ENCODE measurements at places on chromosomes 12 and 14. TPM values are rescaled to one million over a fixed set of nuclear protein-coding genes. Genes with fewer than 3 reads are reported as not detected.

- H3K27me3 ChIP-seq: no peaks in the 10 kb centered on the region
- no peaks in the 10 kb centered on the region for H3K36me3 ChIP-seq
- no peak overlapping the region for H3K4me3 ChIP-seq
- H3K27ac ChIP-seq: no peak overlapping the region
Observed at GRCh38 chr14:97350894-97351731, 553.9 kb downstream of the VRK1 start.

DNA sequence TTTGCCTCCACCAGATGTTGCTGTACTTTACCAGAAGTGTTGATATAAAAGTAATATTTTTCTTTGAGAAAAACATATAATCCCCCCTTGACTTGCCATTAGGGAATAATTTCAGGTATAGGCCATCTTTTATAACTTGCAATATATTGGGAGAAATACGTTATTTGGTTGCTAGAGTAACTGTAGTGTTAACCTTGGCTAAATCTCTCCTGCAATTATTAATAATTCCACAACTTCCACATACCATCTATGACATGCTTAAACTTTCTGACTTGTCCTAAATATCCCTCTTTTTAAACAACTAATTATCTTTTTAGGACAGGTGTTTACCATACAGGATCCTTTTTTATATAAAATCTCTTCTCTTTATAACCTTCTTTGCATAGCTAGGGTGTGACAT, 1048.2 kb downstream of the SLC16A7 start:
- no peak for DNase-seq
- no peak overlapping the region for H3K27ac ChIP-seq
- H3K4me1 ChIP-seq: no peaks in the 10 kb centered on the region
- no peak overlapping the region for H3K4me3 ChIP-seq

DNA sequence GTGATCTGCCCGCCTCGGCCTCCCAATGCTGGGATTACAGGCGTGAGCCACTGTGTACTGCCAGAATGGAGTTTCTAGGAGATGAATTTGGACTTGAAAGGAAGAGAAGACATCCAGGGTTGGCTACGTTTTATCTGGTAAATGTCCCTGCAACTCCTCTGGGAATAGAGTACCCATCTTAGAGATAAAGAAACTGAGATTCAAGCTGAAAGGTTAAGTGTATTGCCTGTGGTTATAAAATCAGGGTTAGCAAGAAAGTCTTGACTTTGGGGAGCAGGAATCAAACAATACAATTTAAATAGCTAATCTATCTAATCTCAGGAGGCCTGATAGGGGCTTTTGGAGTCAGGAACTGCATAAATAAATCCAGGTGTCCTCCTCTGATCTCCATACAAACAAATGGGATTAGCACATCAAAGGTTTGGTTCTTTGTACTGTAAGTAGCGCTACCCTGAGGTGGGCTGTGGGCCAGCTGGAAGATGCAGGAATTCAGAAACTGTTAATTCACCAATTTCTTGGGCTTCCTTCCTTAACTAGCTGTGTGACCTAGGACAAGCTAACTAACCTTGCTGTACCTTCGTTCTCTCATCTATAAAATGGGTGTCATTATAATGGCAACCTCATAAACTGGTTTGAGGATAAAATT, 45.1 kb downstream of the TBX3 start:
- H3K4me3 ChIP-seq: no peak overlapping the region
- H3K36me3 ChIP-seq: no peaks in the 10 kb centered on the region
- no peaks in the 10 kb centered on the region for H3K27me3 ChIP-seq
- H3K27ac ChIP-seq: no peak overlapping the region

DNA sequence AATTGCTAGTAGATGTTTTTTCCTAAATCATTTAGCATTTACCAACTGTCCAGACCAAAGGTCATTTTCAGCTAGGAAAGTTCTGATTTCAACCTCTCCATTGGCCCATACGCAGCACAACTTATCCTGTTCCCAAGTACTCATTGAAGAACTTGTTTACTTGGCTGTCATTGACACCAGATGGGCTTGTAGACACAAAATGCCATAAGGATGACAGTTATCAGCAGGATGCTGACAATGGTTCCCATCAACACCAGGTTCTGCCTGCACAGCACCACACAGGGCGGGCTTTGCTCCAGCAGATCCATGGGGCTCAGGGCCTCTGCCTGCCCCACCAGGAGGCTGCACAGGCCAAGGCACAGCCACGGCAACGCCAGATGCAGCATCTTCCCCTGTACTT, 36.5 kb upstream of the TMPRSS12 start:
- H3K27ac ChIP-seq: no peak overlapping the region
- H3K27me3 ChIP-seq: no peaks in the 10 kb centered on the region
- no peak overlapping the region for H3K4me3 ChIP-seq
- H3K36me3 ChIP-seq: peaks cover 20% of the 10 kb centered on the region

- H3K36me3 ChIP-seq: no peaks in the 10 kb centered on the region
- no peaks in the 10 kb centered on the region for H3K27me3 ChIP-seq
Observed at GRCh38 chr12:42960087-42960527, 370.6 kb upstream of the PRICKLE1 start.

DNA sequence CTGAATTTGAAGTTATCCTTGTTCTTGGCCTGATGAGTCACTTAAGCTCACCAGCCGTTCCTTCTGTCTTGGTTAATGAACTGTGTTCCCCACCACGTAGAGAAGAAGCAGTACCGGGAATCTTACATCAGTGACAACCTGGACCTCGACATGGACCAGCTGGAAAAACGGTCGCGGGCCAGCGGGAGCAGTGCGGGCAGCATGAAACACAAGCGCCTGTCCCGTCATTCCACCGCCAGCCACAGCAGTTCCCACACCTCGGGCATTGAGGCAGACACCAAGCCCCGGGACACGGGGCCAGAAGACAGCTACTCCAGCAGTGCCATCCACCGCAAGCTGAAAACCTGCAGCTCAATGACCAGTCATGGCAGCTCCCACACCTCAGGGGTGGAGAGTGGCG, 68.2 kb downstream of the FRMD6 start:
- no peak for DNase-seq
- H3K27me3 ChIP-seq: no peaks in the 10 kb centered on the region
- peak overlapping the region; percentile 68 for H3K27ac ChIP-seq
- H3K4me3 ChIP-seq: no peak overlapping the region
- H3K4me1 ChIP-seq: peaks cover 17% of the 10 kb centered on the region
- H3K36me3 ChIP-seq: peaks cover 96% of the 10 kb centered on the region

DNA sequence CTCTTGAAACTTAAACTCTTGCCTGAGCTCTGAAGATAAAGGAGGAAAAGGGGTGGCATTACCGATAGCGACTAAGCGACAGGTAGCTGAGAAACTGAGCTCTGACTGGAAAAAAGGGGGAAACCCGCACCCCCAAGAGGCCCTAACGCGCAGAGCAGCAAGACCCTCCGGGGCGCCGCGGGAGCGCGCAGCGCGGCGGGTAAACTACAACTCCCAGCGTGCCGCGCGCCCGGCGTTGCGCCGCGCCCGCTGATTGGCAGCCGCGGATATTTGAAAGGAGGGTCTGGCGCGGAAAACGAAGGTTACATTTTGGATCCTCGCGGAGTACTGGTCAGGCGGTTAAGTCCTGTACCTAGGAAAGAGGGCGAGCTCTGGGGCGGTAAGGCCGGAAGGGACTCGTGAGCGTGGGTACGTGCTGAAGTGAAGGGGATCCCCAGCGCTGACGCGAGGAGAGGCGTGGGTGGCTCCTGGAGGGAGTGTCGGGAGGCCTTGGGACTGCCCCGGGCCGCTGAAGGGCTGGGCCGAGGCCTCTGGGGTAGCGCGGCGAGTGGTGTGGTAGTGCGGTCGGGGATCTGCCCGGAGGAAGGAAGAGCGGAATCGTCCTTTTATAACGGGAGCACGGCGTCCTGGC, at the start of gene ESPL1:
Gene ESPL1, plus strand, starts transcription at position 301 of the 631 bp plus-strand sequence. CDS start 468 bp downstream, outside the sequence.
- DNase-seq: peak; percentile 90
- H3K27me3 ChIP-seq: no peaks in the 10 kb centered on the region
- H3K4me3 ChIP-seq: peak within 1 kb of the TSS; percentile 85
- peak within 1 kb of the TSS; percentile 36 for H3K27ac ChIP-seq

GRCh38 chr14:90781344-90781761, 34.9 kb downstream of the TTC7B start:
- H3K27ac ChIP-seq: no peak overlapping the region
- H3K4me3 ChIP-seq: no peak overlapping the region
- H3K4me1 ChIP-seq: peaks cover 5% of the 10 kb centered on the region
- DNase-seq: peak; percentile 85
- H3K27me3 ChIP-seq: no peaks in the 10 kb centered on the region

The LRRC10 gene
- total RNA-seq: not detected

The TMEM132D gene
- total RNA-seq: not detected

The LRP10 gene
- total RNA-seq: 253 TPM

The LPAR5 gene
- total RNA-seq: not detected

The KLHL33 gene
- not detected for total RNA-seq

Measured in GM23248 (cell line).